ENCODE measurements at places on chromosomes 6 and 20.

DNA sequence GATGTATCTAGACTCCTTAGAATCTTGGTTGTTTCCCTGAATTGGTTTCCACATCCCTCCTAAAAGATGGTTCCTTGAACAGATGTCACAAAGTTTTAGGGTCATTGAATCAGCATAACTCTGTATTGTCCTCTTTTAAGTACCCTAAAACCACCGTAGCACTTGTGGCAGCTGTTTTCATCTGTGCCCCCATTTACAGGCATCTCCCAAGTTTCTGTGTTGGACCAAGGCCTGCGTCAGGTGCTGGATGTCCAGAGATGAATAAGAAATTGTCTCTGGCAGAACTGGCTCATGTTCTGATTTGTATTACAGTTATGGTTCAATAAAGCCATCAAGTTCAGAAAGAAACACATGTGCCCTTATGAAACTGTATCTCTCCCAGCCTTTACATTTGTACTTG lies 48.3 kb downstream of the CTNNBL1 start:
- DNase-seq: no peak

DNA sequence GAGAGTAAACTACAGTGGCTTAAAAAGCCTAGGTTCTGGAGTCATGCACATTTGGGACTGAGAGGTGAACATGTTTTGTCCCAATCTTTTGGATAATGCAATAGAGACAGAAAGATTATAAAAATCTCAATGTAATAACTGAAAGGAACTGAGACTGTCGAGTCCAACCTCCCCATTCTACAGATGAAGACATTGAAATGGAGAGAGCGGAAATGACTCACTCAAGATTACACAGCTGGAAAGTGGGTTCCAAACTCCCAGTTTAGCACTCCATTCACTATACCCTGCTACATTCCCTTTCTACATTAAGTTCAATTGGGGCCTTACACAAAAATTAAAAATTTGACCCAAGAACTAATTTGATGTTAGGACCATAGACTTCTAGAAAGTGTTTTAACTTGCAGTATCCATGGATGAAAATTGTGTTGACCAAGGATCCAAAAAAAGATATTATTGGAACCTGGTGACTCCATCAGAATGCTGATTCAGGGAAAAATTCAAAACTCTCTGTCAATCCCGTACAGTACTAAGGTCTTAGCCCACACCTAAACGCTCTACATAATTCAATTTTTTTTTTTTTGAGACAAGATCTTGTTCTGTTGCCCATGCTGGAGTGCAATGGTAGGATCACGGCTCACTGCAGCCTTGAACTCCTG lies 1.5 kb upstream of the ILRUN start:
- DNase-seq: no peak

- DNase-seq: no peak
These were observed 897 bp downstream of the RANBP9 start for GRCh38 chr6:13710552-13711323.

- no peak for DNase-seq
These were observed 183.9 kb downstream of the DLL1 start for GRCh38 chr6:170106906-170107525.

GRCh38 chr20:52102126-52102525 lies 89.5 kb downstream of the ZFP64 start:
- no peak for DNase-seq

DNA sequence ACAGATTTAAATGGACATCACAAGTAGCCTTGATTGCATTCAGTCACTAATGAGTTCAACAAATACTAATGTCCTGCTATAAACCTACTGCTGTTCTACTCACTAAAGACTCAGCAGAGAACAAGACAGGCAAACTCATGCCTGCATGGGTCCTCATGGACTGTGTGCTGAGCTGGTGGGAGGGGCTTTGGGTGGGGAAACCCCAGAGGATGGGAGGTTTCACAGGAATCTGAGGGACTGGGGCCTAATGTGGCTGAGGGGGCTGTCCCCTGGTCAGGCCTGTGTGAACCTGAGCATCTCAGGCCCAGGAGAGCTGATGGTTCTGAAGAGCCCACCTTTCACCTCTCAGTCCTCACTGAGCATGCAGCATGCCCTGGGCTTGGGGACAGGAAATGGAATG lies 1.4 kb downstream of the CST8 start:
- no peak for DNase-seq

DNA sequence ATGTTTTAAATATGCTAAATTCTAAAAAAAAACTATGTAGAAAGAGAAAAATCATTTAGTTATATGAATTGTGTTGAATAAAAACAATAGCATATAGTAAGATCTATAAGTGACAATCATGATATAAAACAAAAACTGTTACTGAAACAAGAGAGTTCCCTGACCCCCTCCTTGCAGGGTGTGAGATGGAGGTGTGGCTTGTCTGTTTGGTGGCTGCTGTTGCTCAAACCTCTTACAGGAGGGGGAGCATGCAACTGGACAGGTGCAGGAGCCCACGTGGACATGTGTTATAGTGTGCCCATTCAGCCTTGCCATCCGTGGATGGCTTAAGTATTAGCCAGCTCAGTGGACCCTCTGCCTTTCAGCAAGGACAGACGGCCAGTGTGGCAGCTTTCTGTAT lies 206.7 kb downstream of the MOXD1 start:
- no peak for DNase-seq

GRCh38 chr20:38179846-38180245 lies 14.8 kb upstream of the TGM2 start:
- DNase-seq: no peak

DNA sequence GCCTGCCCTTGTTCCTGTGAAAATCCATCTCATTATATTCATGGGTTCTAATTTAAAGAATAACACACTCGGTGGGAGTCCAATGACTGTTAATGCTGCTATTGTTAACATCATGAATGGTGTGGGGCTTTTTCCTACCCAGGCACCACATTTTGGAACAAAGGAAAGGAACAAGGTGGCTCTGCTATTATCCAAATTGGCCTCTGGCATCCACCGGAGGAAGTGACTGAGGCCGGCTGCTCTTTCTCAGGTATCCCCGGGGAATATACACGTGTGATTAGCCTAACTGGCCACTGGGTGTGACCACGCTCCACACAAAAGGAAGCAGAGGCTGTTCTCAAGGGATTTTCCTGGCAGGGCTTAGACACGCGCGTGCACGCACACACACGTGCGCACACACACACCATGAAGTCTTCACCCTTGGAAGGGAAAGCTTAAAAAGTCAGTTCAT lies 601.2 kb upstream of the ARID1B start:
- DNase-seq: no peak

- no peak for DNase-seq
These were observed 21.2 kb upstream of the SNRPB2 start for GRCh38 chr20:16708602-16709001.

DNA sequence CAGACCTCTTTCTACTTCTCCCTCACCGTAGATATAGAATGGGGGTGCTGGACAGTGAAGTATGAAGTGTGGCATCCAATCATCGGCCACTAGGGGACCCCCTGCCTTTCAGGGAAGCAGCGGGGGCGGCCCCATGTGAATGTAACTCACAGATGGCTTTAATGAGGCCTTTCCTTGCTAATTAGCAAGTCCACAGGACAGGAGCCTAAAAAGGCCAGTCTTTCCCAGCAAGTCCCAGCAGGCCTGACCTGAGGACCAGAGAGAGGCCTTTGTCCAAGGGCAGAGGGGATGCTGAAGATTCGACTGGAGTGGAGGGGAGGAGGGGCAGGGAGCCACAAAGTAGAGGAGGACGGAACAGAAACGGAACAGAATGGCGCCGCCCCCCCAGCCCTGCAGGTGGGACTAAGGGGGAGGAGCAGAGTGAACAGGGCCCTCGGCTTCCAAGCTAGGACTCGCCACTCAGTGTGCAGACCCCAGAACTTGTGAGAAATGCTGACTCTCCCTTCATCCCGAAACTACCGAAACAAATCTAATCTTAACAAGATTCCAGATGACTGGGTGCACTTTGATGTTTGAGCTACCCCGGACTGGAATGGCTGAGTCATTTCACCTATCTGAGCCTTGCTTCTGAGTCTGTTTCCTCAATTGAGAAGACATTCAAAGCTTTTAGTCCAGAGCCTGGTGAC lies 5.8 kb downstream of the C6orf132 start:
- DNase-seq: no peak

GRCh38 chr20:35017099-35017835 lies 61.6 kb downstream of the MYH7B start:
- DNase-seq: no peak

DNA sequence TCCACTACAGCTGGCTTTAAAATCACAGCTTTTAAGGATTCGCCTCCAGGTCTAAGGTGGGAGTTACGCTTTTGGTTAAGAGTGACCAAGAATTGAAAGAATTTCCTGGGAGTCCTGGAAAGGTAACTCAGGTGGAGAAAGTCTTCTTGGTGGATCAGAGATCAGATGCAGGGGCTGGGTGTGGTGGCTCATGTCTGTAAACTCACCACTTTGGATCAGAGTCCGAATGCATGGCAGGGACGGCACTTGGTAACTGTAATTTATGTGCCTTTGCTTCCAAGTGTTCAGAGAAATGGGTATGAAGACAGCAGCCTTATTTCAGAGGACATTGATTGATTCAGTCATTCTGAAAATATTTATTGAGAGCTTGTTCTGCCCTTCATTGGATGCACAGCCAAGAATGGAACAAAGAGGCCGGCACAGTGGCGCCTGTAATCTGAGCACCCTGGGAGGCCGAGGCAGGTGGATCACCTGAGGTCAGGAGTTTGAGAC lies 18.0 kb upstream of the JARID2 start:
- DNase-seq: no peak

DNA sequence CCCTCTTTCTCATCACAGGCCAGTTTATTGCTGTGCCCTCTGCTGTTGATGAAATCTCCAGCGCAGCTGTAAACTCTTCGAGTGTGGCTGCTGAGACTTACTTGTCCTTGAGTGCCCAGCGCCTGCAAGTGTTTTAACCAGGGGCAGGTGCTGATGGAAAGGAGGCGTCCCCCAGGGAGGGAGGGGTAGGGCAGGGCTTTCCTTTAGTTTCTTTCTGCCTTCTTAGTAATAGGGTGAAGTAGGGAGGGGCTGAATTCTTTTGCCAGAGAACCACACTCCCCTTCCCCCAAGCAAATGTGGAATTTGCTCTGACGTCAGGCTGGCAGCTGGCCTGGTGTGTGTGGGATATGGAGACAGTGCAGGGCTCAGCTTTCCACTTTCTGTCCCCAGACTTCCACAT lies 61.2 kb downstream of the IGF2R start:
- DNase-seq: no peak

DNA sequence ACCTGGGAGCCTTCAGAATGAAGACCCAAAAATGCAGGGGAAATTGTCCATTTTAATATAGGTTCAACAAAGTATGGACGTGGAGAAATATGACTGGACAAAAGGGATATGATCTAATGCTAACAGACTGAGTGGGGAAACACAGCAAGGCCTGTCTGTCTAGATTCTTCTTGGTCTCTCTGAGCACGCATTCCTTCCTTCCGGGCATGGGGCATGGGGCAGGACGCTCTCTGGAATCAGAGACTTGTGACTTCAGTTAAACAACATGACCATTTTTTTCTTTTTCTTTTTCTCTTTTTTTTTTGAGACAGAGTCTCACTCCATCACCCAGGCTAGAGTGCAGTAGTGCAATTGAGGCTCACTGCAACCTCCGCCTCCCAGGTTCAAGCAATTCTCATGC lies 31.9 kb downstream of the ZBTB2 start:
- no peak for DNase-seq

GRCh38 chr6:6943421-6943820 lies 164.3 kb upstream of the RREB1 start:
- DNase-seq: no peak

DNA sequence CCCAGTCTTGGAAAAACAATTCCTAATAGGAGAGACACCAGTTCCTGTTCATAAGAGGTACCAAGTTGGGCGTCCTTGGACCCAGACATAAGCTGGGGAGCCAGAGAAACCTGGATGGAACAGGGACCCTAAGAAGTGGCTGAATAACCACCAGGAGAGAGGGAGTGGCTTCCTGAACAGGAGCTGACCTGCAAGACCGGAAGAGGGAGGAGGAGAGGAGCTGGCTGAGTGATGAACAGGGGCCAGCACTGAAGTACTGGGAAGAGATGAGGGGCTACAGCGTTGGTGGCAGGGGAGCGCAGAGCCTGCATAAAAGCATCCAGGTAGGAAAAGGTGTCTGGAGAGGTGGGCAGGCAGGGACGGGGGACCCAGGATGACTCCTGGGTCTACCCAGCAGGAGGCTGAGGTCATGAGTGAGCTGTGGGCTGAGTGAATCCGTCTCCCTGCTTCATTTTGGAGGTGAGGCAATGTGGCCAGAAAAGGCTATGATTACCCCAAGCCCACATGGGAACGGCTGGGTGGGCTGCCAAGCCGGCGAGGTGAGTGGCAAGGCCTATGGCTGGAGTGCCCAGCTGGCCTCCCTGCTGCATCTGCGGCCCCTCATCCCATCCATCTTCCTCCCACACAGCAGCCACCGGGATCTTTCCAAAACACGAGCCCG lies 34.4 kb upstream of the ZFAND3 start:
- DNase-seq: no peak

GRCh38 chr6:100228437-100228833 lies 234.4 kb upstream of the MCHR2 start:
- DNase-seq: no peak

- DNase-seq: peak; percentile 44
These were observed 44.1 kb upstream of the GRM4 start for GRCh38 chr6:34189806-34190503.

Measured in NCI-H1694 treated with DMSO at 0.1 percent for 48 hours (cell line).